ENCODE measurements at places on chromosomes 4 and X.

DNA sequence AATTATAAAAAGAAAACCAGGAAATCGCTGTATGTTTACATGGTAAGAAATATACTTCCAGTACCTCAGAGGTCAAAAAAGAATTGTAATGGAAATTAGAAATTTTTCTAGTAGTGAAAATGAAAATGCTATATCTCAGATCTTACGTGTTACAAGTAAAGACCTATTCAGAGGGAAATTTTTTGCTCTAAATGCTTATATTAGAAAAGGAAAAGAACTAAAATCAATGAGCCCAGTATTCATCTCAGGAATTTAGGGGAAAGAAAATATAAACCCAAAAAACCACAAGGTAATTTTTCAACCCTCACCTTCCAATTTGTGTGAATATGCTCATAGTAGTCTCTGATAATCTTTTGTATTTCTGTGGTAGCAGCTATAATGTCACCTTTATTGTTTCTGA, 145.6 kb downstream of the RAP1GDS1 start:
- no peak for DNase-seq

DNA sequence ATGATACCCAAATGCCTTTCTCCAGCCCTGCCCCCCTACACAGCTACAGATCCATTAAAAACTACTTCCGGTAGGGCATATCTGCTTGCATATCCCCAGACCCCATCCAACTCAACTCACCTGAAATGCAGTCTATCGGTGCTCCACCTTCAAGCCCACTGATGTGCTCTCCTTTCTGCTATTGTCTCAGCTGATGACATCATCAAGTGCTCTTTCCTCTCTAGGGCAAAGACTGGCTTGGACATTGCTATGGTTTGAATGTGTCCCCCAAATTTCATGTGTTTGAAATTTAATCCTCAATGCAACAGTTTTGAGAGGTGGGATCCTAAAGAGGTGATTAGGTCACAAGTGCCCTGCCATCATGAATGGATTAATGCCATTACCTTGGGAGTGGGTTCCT, 212.4 kb downstream of the RELL1 start:
- DNase-seq, result no peak

DNA sequence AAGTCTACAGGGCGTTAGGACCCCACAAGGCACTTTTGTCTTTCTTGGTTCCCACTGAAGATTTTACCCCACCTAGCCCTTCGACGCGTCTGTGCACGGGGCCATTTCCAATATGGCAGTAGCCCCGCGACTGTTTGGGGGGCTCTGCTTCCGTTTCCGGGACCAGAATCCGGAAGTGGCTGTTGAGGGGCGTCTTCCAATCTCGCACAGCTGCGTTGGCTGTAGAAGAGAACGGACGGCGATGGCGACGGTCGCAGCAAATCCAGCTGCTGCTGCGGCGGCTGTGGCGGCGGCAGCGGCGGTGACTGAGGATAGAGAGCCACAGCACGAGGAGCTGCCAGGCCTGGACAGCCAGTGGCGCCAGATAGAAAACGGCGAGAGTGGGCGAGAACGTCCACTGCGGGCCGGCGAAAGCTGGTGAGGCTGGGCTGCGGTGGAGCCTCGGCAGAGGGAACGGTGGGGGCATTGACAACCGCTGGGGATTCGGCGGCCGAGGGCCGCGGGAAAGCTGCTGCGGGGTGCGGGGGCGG, at the start of gene USP11:
TSS of gene USP11 (plus strand) at position 207 of the 530 bp plus-strand sequence. CDS start at position 242, 35 bp downstream.
- peak; percentile 60 for DNase-seq

GRCh38 chr4:105283501-105283900, 136.8 kb downstream of the TET2 start:
- no peak for DNase-seq

- DNase-seq, result no peak
These were observed 236.8 kb downstream of the GPAT3 start for GRCh38 chr4:83772685-83773084.

DNA sequence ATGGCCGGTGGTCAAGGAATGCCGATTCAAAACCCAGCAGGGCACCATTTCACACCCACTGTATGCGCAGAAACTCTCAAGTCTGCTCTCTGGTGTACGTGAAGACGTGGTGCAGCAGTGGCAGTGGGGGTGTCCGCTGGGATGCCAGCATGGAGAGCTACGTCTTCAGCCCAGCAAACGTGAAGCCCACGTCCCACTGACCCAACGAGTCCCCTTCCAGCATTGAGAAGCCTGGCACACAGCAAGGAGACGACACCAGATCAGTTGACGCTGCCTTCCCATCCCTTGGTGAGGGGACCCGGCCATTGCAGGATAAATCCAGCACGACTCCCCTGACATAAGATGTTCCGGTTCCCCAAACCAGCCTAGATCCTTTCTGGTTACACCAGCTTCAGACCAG, 2.2 kb upstream of the PLXNB3 start:
- DNase-seq, result no peak

GRCh38 chr4:25172961-25173915, 13.0 kb upstream of the SEPSECS start:
- peak; percentile 21 for DNase-seq

GRCh38 chr4:120452536-120452935, 385.9 kb upstream of the MAD2L1 start:
- no peak for DNase-seq

DNA sequence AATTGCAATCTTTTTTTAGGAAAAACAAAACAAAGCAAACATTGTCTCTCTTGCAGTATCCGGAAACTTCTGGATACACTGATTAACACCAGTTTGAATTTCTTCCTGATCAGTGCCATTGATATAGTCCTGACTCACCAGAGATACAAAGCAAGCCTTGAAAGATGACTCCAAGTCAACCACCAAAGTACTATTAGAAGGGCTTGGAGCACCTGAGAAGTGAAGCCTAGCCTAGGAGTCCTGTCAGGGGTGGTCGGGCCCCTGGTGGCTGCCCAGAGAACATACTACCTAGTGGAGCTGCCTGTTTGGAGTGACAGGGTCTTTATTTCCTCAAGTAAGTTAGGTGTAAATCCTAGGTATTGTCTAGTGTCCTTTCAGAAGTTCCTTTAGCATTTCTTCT, 593.2 kb downstream of the ZNF674 start:
- DNase-seq, result no peak

GRCh38 chrX:130878350-130879341, 24.4 kb downstream of the ENOX2 start:
- DNase-seq, result no peak

DNA sequence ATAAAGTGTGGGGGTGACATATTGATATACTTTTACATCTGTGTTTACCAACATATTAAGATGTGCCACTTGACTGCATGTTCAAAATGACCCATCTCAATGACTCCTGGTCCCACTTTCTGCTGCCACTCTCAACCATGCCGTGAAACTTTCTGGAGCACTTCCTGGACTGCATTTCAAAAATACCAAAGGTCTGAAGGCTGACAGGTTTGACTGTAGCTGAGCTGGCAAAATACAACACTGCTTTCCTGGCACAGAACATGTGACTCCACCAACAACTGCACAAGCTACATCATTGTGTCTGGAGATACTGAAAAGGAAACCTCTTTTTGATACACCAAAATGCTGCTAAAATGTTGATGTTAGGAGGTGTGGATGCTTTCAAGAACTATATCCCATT, 184.8 kb downstream of the UNC5C start:
- no peak for DNase-seq

GRCh38 chrX:118973389-118974087, 880 bp upstream of the LONRF3 start:
- DNase-seq, result no peak

- no peak for DNase-seq
These were observed 160.0 kb downstream of the FHIP1A start for GRCh38 chr4:151568966-151569365.

- DNase-seq, result no peak
These were observed 202.0 kb downstream of the NR3C2 start for GRCh38 chr4:148240241-148240640.

DNA sequence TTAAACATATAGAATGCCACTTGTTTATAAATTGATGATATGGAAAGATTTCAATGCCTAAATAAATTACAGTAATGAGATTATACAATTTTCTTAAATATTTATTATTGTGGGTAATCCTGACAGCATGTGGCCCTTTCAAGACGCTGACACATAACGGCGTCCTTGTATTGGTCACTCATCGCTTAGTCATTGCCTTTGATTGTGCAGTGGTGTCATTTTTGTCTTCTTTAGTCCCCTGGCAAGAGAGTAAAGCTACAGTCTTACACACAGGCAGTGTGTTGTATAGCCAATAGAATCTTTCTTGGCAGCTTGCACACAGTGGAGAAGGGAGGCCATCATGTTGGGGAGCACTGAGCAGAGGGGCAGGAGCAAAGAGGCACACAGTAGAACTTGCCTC, 361.8 kb upstream of the GALNT7 start:
- no peak for DNase-seq

DNA sequence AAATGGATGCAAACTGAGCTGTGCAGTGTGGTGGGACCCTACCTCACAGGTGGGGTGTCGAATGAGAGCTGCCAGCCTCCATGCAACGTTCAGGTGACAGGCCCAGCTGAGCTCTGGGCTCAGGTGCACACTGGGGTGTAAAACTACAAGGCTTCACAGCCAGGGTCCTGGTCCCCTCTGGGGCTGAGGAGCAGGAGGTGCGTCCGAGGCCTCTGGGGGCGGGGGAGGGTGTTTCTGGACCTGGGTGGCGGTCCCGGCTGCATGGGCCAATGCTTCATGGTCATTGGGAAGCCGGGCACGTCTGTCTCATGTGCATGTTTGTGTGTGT, 26.5 kb upstream of the SORCS2 start:
- DNase-seq, result no peak

- DNase-seq, result no peak
These were observed 84.6 kb downstream of the GPR143 start for GRCh38 chrX:9681011-9681410.

DNA sequence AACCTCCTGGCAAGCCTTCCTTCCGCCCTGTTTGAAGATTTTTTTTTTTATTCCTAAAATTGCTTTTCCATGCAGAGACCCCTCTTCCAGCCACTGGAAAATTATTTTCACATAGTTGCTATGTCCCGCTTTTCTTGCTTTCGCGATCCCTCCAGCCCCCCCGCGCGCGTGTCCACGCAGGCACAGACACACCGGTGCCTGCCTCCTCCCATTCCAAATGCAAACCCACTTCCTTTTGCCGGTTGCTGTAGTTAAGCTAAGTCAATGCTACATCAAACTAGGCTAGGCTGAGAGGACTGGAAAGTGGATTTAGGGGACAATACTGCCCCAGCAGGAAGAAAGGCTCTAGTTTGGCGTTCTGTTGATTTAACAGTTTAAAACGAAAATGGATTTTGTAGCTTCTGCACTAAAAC, 111.0 kb downstream of the DHX15 start:
- DNase-seq, result peak; percentile 29

DNA sequence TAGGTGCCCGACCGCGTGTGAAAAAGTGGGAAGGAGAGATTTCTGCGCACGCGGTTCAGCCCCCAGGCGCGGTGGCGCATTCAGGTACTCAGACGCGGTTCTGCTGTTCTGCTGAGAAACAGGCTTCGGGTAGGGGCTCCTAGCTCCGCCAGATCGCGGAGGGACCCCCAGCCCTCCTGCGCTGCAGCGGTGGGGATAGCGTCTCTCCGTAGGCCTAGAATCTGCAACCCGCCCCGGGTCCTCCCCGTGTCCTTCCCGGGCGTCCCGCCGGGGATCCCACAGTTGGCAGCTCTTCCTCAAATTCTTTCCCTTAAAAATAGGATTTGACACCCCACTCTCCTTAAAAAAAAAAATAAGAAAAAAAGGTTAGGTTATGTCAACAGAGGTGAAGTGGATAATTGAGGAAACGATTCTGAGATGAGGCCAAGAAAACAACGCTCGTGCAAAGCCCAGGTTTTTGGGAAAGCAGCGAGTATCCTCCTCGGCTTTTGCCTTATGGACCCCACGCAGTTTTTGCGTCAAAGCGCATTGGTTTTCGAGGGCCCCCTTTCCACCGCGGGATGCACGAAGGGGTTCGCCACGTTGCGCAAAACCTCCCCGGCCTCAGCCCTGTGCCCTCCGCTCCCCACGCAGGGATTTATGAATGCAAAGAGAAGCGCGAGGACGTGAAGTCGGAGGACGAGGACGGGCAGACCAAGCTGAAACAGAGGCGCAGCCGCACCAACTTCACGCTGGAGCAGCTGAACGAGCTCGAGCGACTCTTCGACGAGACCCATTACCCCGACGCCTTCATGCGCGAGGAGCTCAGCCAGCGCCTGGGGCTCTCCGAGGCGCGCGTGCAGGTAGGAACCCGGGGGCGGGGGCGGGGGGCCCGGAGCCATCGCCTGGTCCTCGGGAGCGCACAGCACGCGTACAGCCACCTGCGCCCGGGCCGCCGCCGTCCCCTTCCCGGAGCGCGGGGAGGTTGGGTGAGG, 3.7 kb downstream of the SHOX start:
- no peak for DNase-seq

GRCh38 chrX:13387666-13388494, 68.0 kb upstream of the ATXN3L start:
- no peak for DNase-seq

GRCh38 chrX:46733226-46733625, 25.7 kb downstream of the SLC9A7 start:
- DNase-seq, result no peak

GRCh38 chr4:139728840-139729239, 63.2 kb downstream of the MGST2 start:
- DNase-seq, result no peak

DNA sequence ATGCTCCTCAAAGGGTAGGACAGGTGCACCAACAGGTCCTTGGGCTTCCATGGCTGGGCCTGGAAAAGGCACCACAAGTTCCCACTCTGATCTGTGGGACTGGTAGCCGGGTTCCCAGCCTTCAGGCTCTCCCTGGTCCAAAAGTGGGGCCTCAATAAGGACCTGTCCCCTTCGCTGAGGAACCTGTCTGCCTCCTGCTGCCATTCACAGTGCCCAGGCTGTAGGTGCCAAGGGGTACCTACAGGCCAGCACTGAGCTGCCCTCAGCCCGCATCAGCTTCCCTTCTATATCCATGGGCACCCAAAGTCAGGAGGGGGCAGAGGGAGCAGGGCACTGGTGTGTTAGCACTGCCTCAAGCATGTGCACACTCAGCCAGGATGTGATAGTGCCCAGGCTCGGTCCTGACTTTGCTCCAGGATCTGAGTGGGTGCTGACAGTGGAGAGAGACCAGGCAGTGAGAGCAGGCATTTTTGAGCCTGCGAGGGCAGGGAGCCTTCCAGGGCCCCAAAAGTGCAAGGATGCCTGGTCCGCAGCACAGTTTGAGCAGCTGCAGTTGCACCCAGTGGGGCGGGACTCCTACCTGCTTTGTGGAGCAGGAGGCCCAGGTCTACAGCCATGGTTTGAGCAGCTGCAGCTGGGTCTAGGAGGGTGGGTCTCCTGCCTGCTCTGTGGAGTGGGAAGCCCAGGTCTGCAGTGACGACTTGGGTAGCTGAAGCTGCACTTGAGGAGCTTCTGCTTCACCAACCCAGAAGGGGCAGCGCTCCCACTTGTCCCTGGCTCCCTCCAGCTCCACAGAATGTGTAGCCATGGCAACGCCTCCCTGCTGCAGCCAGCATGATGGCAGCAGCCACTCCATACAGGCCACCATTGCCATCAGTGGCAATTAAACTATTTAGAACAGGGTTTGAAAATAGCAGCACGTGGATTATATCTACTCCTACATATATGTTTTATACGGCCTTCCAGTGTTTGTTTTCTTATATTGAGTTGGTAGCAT, 376.4 kb downstream of the KCTD8 start:
- no peak for DNase-seq

Measured in putamen (tissue), 1 donor.